Calu3 (cell line): ENCODE measurements at places on chromosomes 5 and 9. TPM values are rescaled to one million over a fixed set of nuclear protein-coding genes. Genes with fewer than 3 reads are reported as not detected.

DNA sequence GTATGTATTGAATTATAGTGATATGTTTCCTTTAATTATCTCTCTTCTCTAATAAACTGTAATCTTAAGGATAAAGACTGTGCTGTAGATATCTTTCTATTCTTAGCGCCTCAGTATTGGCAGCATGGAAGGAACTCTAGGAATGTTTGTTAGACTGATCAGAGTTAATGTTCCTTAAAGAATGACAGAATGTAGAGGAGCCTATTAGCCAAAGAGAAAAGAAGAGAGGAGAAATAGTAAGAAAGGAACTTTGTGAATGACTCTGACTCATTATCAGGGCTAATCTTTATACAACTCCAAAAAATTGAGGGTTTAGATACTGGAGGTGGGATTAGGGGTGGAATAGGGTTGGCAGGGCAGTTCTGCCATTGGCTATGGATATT lies 59.0 kb upstream of the NUDT12 start:
- no peaks in the 10 kb centered on the region for H3K27me3 ChIP-seq
- H3K27ac ChIP-seq = no peak overlapping the region
- no peak overlapping the region for H3K4me3 ChIP-seq
- H3K4me1 ChIP-seq = peaks cover 5% of the 10 kb centered on the region
- no peak for DNase-seq
- no peaks in the 10 kb centered on the region for H3K36me3 ChIP-seq

PHPT1 gene
- 44.1 and 48.7 TPM in 2 replicates for total RNA-seq

DNA sequence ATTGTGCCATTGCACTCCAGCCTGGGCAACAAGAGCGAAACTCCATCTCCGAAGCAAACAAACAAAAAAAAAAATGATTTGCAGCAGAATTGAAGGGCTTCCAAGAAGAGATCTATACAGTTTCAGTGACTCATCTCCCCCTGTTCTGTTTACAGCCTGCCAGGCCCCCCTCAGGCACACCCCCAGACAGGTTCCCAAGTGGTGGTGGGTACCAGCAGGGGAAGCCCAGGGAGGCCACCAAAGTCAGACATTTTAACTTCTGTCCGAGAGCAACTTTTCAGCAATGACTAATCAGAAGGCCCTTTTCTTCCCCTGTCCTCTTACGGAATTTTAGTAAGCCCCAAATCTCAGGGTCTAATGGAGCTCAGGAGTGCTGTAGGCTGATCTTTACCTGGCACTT lies 98.7 kb downstream of the PAX5 start:
- no peaks in the 10 kb centered on the region for H3K4me1 ChIP-seq
- H3K36me3 ChIP-seq = no peaks in the 10 kb centered on the region
- no peaks in the 10 kb centered on the region for H3K27me3 ChIP-seq
- DNase-seq = no peak
- H3K27ac ChIP-seq = no peak overlapping the region

PCDHB14 gene
- total RNA-seq = 5.7 and 6.3 TPM in 2 replicates

KIF24 gene
- total RNA-seq = 4.1 and 4.2 TPM in 2 replicates

- H3K4me3 ChIP-seq = no peak overlapping the region
- no peaks in the 10 kb centered on the region for H3K27me3 ChIP-seq
- H3K36me3 ChIP-seq = no peaks in the 10 kb centered on the region
- DNase-seq = no peak
- H3K27ac ChIP-seq = no peak overlapping the region
Measured at GRCh38 chr9:127351182-127352166, 45.5 kb upstream of the SLC2A8 start.

GABRA1 gene
- not detected in 2 replicates for total RNA-seq

DNA sequence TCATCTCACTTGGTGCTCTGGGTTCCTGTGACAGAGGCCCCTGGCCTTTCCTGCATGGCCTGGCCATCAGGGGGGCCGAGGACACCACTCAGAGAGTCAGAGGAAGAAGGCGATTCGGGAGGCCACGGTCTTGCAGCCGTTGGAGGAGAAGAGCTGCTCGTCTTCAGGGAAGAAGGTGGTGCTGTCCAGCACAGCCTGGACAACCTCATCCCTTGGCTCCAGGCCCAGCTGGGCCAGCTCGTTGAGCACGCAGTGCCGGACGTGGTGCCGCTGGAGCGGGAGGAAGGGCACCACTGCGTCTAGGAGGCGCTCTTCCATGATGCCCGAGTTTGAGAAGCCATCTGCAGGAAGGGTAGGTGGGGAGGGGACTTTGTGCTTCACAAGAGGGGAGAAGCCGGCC lies 3.2 kb downstream of the TOR2A start:
- H3K27ac ChIP-seq = no peak overlapping the region
- H3K36me3 ChIP-seq = peaks cover 6% of the 10 kb centered on the region
- H3K4me1 ChIP-seq = no peaks in the 10 kb centered on the region
- no peak for DNase-seq
- no peak overlapping the region for H3K4me3 ChIP-seq
- peaks cover 12% of the 10 kb centered on the region for H3K27me3 ChIP-seq

GRCh38 chr5:175517824-175518450 lies 39.6 kb downstream of the SFXN1 start:
- H3K27ac ChIP-seq = no peak overlapping the region
- H3K36me3 ChIP-seq = peaks cover 49% of the 10 kb centered on the region
- DNase-seq = no peak
- no peak overlapping the region for H3K4me3 ChIP-seq
- peaks cover 10% of the 10 kb centered on the region for H3K4me1 ChIP-seq
- H3K27me3 ChIP-seq = no peaks in the 10 kb centered on the region

GRCh38 chr5:2181149-2181548 lies 298.4 kb upstream of the IRX4 start:
- no peaks in the 10 kb centered on the region for H3K4me1 ChIP-seq
- no peak overlapping the region for H3K4me3 ChIP-seq
- no peak overlapping the region for H3K27ac ChIP-seq
- H3K27me3 ChIP-seq = no peaks in the 10 kb centered on the region
- no peak for DNase-seq
- no peaks in the 10 kb centered on the region for H3K36me3 ChIP-seq

GRCh38 chr9:72443855-72444254 lies 77.6 kb upstream of the TMC1 start:
- H3K4me3 ChIP-seq = no peak overlapping the region
- peak overlapping the region; percentile 30 for H3K27ac ChIP-seq
- peaks cover 29% of the 10 kb centered on the region for H3K4me1 ChIP-seq
- H3K36me3 ChIP-seq = no peaks in the 10 kb centered on the region

DNA sequence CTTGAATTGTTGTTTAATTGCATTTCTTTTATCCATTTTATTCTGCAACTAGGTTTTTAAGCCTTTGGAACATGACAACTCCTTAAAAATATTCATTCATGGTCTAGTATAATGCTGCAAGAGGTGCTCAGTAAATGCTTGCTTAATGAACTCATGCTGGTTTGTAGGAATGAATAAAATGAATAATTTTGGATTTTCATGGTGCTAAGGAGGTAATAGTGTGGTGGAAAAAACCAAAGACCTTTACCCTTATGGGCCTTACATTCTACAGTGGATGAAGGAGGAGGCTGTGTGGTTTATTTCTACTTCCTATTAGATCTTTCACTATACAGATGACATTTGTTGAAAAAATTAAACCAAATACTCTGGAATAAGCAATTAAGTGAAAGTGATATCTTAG lies 43.4 kb downstream of the LRRTM2 start:
- peaks cover 25% of the 10 kb centered on the region for H3K4me1 ChIP-seq
- no peaks in the 10 kb centered on the region for H3K27me3 ChIP-seq
- no peak overlapping the region for H3K4me3 ChIP-seq
- no peak overlapping the region for H3K27ac ChIP-seq
- peaks cover 39% of the 10 kb centered on the region for H3K36me3 ChIP-seq

GRCh38 chr9:121887553-121888437 lies 205.3 kb downstream of the TTLL11 start:
- no peak overlapping the region for H3K27ac ChIP-seq
- H3K36me3 ChIP-seq = peaks cover 4% of the 10 kb centered on the region
- no peaks in the 10 kb centered on the region for H3K4me1 ChIP-seq

- H3K4me3 ChIP-seq = peak overlapping the region; percentile 20
- H3K27me3 ChIP-seq = no peaks in the 10 kb centered on the region
- DNase-seq = no peak
Measured at GRCh38 chr5:78624011-78624541, 24.5 kb downstream of the LHFPL2 start.

DNA sequence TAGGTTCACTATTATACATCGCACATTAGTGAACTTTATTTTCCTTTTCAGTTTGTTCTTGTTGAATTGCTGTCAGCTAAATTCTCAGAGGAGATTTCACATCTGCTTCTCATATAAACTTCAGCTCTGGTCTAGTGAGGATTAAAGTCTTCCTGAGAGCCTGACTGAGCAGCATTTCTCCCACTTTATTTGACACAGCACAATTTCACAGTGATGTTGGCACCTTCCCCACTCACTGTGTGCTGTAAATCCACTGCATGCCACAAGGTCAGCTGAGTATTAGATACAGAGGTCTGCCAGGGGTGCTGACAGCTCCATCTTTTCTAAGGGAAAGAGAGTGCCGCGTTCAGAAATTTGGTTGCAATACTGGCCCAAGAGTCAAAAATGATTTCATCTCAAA lies 567.4 kb downstream of the PRR16 start:
- H3K4me1 ChIP-seq = no peaks in the 10 kb centered on the region
- H3K27me3 ChIP-seq = no peaks in the 10 kb centered on the region
- H3K36me3 ChIP-seq = no peaks in the 10 kb centered on the region
- DNase-seq = no peak
- H3K4me3 ChIP-seq = no peak overlapping the region

GRCh38 chr5:13878357-13878756 lies 66.1 kb downstream of the DNAH5 start:
- H3K27me3 ChIP-seq = no peaks in the 10 kb centered on the region
- H3K36me3 ChIP-seq = no peaks in the 10 kb centered on the region
- no peak overlapping the region for H3K4me3 ChIP-seq
- H3K27ac ChIP-seq = no peak overlapping the region
- H3K4me1 ChIP-seq = no peaks in the 10 kb centered on the region

- no peaks in the 10 kb centered on the region for H3K4me1 ChIP-seq
- H3K4me3 ChIP-seq = no peak overlapping the region
- no peak for DNase-seq
- no peak overlapping the region for H3K27ac ChIP-seq
- H3K36me3 ChIP-seq = no peaks in the 10 kb centered on the region
- H3K27me3 ChIP-seq = no peaks in the 10 kb centered on the region
Measured at GRCh38 chr5:110768138-110768860, 29.5 kb downstream of the SLC25A46 start.

PAX5 gene
- not detected in 2 replicates for total RNA-seq

BSPRY gene
- total RNA-seq = 14.5 and 17.4 TPM in 2 replicates

GRCh38 chr9:126617823-126618165 lies 4.1 kb downstream of the LMX1B start:
- H3K4me3 ChIP-seq = no peak overlapping the region
- H3K27me3 ChIP-seq = peaks cover 57% of the 10 kb centered on the region
- H3K27ac ChIP-seq = no peak overlapping the region
- H3K36me3 ChIP-seq = peaks cover 10% of the 10 kb centered on the region

GMCL2 gene
- total RNA-seq = not detected in 2 replicates

DNA sequence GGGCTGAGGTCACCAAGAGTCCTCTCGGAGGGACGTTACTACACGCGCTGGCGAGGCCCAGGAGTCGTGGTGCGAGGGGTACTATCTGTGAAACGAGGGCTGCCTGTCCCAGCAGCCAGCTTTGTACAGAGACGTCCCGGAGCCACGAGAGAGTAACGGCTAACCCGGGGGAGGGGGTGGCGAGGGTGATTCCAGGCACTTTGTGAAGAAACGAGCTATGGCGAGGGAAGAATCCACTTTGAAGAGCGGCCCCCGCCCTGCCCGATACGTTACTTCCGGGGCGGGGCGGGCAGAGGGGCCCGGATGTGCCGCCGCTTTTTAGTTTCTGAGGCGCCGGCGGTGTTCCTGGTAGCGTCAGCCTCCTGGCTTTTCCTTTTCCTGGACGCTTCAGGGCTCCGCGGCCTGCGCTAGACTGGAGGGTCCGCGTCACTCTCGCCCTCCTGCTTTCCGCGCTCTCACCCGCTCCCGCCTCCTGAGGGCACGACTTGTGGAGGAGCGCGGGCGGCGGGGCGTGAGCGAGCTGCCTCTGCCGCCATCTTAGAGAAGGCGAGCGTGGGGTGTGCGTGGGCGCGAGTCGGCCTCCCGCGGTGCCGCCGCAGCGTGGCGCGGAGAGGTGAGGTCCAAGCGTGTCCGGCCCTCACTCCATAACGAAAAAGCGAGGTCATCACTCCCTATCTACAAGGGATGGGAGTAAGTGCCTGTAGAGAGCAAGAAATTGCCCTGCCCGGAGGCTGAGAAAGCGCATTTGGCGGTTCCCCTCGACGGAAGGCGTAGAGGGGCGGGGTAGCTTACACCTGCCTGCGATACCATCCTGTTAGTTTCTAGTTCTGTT lies 580 bp upstream of the RFX3 start:
- peak overlapping the region; percentile 98 for H3K27ac ChIP-seq
- H3K27me3 ChIP-seq = no peaks in the 10 kb centered on the region
- H3K4me1 ChIP-seq = no peaks in the 10 kb centered on the region

PALM2AKAP2 gene
- 2.9 TPM in 1 of 2 replicates, not detected in the other for total RNA-seq
